Amniotic epithelial cell (primary cell): ENCODE measurements at places on chromosomes 2 and 18.
A peak's percentile ranks its signal among the peaks of the same experiment; 100 is the strongest.

- DNase-seq = peak; percentile 92
Observed at GRCh38 chr2:190404487-190404886, 3.7 kb upstream of the MFSD6 start.

DNA sequence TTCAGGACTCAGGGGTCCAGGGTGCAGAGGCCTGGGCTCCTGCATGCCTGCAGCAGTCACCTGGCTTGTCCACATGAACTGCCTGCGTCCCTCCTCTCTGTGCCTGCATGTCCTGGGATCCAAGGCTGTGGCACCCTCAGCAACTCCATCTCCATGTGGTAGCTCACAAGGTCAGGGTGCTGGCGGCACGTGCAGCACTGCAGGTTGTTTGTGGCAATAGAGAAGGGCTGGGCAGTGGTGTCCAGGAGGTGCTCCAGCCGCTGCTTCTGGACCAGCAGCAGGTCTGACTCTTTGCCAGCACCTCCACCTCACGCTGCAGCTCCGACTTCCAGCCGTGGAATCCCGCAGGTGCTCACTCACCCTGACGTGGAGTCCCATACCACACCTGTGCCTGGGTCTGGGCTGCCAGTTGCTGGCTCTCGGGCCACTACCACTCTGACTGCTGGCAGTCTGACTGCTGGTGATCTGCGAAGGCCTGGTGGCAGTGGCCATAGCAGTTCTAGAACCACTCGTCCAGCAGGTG is 28.8 kb upstream of the IMP4 start:
- DNase-seq = no peak

- DNase-seq = peak; percentile 24
Observed at GRCh38 chr2:134206573-134206972, 47.3 kb upstream of the MGAT5 start.

DNA sequence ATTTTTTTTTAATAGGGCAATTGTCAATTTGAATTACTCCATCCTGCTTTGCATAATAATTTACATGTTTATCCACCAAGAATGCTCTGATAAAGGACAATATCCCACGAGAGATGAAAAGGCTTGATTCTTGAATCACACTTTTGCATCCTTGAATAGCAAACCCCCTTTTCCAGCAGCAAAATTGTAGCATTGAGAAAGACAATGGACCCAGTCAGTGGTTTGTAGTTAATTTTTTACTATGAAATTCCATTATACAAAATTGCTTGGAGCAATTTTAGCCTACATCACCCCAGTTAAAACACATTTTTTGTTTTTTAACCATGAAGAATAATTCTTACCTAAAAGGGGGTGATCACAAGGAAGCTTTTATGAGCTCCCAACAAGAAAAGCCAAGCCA is 255.1 kb downstream of the RND3 start:
- DNase-seq = no peak

GRCh38 chr2:143261986-143262385 is 132.8 kb downstream of the ARHGAP15 start:
- DNase-seq = peak; percentile 22

GRCh38 chr18:61908661-61909060 is 15.9 kb upstream of the RNF152 start:
- no peak for DNase-seq

GRCh38 chr2:191430476-191430875 is 185.3 kb downstream of the MYO1B start:
- DNase-seq = no peak

- peak; percentile 12 for DNase-seq
Observed at GRCh38 chr18:57353940-57354461, 1.6 kb downstream of the ST8SIA3 start.

- no peak for DNase-seq
Observed at GRCh38 chr2:220704081-220704480, 868.0 kb downstream of the EPHA4 start.

GRCh38 chr2:58268685-58269084 is 27.6 kb upstream of the FANCL start:
- DNase-seq = no peak

DNA sequence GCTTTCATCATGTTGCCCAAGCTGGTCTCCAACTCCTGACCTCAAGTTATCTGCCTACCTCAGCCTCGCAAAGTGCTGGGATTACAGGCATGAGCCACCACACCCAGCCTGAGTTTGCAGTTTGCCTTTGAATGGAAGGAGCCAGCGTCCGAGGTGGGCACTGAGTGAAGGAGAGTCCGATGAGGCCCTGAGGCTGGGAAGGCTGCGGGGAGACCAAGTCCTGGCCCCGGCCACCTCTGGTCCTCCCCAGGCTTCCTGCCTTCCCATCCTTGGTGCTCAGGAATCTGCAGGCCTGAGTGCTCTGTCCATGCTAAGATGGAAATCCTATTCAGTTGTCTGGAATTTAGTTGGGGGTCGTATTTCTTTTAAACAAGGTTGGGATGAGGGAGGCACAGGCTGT is 82.9 kb downstream of the SMIM21 start:
- no peak for DNase-seq

DNA sequence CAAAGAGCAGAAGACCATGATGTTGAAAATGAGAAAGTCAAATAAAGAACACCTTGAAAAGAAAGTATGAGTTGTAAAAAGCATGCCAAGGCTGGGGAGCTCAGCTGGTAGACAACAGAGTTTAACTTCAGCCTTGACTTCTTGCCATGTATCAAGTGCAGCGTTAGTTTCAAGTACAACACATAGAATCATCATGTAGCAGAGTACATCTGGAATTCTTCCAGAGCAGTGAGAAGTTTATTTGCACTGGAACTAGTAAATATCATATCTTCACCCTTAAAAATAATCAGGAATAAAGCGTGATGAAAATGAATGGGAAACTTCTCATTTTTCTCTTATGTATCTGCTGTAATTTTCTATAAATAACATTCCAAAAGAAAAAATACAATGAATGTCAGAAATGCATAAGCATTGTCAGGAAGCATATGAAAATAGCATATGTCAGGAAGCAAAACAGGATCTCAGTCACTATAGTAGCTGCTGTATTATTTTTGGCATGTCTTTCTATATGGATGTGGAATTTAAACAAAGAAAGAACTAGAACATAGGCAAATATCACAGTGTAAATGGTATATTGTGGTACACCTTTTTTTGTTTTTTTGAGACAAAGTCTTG is 10.1 kb upstream of the SULT1C4 start:
- no peak for DNase-seq

GRCh38 chr2:68483011-68483410 is 15.6 kb downstream of the APLF start:
- no peak for DNase-seq

DNA sequence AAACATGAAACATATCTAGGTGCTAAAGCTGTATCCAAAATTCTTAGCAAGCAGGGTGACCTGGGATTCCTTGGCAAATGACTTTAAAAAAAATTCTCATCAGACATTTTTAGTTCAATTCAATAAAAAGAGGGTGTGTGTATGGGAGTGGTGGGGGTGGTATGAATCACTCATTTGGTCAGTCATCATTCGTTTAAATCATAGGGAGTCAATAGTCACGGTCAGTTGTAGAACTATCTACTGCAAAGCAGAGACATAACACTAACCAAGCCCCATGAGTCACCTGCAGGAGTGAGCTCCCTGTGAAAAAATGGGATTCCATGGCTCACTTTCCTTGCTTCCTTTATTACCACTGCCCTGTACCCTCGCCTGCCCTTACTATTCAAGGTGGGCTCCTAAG is 380.6 kb upstream of the TCF4 start:
- DNase-seq = no peak

- DNase-seq = peak; percentile 85
Observed at GRCh38 chr2:236607471-236608187, 38.0 kb downstream of the ACKR3 start.

- DNase-seq = no peak
Observed at GRCh38 chr2:123061534-123061933, 963.6 kb upstream of the CNTNAP5 start.

GRCh38 chr2:62441421-62441820 is 64.6 kb downstream of the TMEM17 start:
- DNase-seq = peak; percentile 8

- no peak for DNase-seq
Observed at GRCh38 chr18:54453996-54454395, 96.3 kb downstream of the C18orf54 start.

GRCh38 chr2:12982149-12982584 is 265.4 kb downstream of the TRIB2 start:
- no peak for DNase-seq

DNA sequence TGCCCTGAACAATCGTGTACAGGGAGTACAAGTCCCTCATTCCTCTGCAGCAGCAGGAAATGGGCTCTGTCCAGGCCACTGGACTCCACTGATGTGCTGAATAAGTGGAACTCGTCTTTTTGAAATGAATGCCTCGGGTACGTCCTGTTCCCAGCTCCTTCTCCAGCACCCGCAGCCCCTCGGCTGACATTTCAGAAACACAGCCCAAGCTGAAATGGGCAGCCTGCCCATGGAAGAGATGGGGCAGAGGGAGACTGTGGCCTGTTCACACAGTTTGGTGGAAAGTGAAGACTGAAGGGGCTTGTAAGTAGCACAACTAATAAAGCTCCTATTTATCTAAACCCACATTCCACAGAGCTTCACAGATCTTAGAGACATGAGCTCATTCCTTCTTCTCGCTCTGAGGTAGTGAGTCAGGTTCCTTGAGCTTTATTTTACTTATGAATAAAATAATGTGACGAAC is 498.6 kb downstream of the TXNL1 start:
- peak; percentile 70 for DNase-seq

DNA sequence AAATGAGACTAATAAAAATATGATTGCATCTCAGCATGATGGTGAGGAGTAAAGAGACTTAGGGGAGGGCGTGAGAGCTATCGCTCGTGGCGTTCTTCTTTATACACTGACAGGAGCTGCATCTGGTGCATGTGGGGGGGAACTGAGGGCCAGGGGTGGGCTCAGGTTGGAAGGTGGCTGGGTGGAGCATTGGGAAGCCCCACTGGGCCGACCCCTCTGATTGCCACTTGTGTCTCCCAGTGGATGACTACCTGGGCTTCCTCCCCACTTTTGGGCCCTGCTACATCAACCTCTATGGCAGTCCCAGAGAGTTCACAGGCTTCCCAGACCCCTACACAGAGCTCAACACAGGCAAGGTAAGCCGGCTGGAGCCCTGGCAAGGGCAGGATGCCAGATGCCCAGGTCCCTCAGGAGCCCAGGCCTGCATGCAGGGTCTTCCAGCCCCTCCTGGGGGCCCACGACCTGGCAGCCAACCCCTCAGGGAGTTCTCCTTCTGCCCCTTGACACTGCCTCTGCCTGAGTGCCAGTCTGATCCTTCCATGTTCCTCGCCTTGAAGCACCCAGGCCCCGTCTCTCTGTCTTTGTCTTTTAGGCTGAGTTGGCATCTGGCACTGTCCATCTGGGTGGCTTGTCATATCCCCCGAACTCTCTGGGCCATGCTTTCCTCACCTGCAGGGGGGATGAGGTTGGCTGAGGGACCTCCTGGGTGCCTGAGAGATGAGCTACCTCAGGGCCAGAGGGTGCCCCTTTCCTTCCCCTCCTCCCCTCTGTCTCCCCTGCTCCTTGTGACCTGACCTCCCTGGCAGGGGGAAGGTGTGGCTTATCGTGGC is 97.7 kb downstream of the DYSF start:
- no peak for DNase-seq

GRCh38 chr2:240820607-240821428 is 799 bp upstream of the KIF1A start:
- no peak for DNase-seq

- DNase-seq = no peak
Observed at GRCh38 chr2:25029183-25029554, 12.7 kb upstream of the EFR3B start.

- DNase-seq = peak; percentile 34
Observed at GRCh38 chr2:85537600-85538506, 1.1 kb upstream of the MAT2A start.

DNA sequence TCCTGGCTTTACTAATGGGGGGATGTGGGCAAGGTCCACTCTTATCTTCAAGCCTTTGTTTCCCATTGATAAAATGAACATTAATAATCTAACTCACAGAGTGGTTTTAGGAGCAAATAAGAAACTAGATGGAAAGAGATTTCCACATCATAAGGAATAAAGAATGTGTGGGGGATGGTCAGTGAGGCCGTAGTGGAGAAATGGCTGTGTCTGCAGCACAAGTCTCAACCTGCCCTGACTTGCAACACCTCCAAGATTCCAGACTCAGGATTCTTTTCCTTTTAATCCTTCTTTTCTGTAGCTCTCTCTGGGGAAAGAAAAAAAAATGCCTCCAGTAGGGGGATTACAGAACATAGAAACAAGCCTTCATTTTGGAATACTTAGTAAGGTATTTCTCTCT is 124.2 kb upstream of the MEX3C start:
- peak; percentile 64 for DNase-seq

- peak; percentile 38 for DNase-seq
Observed at GRCh38 chr2:17442334-17442733, 75.9 kb downstream of the RAD51AP2 start.

DNA sequence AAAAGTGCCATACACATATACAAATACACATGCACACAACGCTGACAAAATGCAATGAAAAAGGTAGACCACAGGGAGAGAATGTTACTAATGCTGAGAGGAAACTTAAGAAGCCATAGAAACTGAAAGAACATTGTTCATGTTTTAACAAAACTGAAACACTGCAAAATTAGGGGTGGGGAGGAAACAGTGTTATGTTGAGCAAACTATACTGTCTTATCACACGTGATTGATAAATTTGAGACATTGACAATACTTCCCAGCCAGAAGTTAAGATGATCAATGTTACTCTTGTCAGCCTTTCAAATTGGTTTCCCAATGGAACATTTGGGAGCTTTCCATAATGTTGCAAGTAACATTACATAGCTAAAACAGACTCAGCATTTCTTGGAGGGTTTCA is 165.5 kb downstream of the L3MBTL4 start:
- DNase-seq = no peak

GRCh38 chr2:56239030-56239429 is 55.2 kb downstream of the CCDC85A start:
- DNase-seq = no peak

GRCh38 chr2:101362316-101362715 is 25.0 kb downstream of the CREG2 start:
- DNase-seq = no peak

GRCh38 chr2:226431288-226431948 is 368.2 kb downstream of the IRS1 start:
- peak; percentile 35 for DNase-seq

DNA sequence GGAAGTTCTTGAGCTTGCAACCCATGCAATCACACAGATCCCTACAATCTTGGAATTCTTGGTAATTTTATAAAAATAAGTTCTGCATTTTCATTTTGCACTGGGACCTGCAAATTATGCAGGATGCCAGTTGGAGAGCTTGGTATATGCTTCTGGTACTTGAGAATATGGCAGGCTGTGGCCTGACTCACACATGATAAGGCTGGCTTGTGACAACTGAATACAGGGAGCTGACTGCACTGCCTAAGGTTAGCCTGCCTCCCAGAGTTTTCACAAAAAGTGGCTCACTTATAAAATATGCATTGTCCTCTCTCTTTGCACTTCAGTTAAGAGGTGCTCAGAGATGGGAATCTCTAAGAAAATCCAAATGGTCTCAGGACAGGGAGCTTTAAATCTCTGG is 265.5 kb upstream of the KCNJ3 start:
- DNase-seq = no peak

DNA sequence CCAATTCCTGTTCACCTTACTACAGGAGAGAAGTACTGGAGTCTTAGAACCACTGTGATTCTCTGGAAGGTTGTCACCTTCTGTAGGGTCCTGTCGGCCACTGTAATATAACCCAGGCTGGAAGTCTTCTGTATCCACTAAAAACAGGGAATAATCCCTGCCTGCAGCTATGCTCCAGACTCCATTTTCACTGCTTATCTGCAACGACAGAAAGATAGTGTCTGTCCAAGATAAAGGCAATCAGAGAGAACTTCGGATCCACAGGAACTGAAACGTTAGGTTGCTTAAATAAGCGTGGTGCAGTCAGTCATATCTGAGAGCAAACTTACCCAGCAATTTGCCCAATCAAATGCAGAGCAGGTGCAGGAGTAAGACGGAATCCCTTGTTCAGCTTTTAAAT is 34.2 kb downstream of the ALS2 start:
- DNase-seq = no peak
